Activated T-cell treated with anti-CD3 and anti-CD28 coated beads for 24 hours (primary cell): ENCODE measurements at places on chromosomes 16 and 17.

DNA sequence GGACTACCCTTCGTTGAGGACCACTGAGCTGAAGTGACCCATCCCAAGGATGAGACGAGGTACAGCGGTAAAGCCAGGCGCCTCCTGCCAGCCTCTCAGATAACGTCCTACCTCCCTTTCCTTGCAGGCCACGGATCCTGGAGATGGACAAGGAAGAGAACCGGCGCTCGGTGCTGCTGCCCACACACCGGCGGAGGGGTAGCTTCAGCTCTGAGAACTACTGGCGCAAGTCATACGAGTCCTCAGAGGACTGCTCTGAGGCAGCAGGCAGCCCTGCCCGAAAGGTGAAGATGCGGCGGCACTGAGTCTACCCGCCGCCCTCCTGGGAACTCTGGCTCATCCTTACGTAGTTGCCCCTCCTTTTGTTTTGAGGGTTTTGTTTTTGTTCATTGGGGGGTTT is 17.3 kb upstream of the LLGL1 start:
- no peak for DNase-seq

DNA sequence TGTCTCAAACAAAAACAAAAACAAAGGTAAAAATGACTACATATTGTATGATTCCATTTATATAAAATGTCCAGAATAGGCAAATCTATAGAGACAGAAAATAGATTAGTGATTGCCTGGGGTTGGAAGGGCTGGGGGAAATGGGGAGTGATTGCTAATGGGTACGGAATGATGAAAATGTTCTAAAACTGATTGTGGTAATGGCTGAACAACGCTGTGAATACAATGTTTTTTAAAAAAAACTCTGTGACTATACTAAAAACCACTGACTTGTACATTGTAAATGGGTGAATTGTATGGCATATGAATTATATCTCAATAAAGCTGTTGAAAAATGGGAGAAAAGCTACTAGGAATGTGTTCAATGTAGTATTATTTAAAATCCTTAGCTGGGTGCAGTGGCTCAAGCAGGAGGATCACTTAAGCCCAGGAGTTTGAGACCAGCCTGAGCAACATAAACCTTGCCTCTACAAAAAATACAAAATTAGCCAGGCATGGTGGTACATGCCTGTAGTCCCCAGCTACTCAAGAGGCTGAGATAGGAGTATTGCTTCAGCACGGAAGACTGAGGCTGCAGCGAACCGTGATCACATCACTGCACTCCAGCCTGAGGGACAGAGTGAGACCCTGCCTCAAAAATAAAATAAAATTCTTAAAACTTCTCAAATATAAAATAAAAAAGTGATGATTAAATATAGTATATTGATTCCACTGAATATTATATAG is 47.9 kb downstream of the TOM1L2 start:
- no peak for DNase-seq

DNA sequence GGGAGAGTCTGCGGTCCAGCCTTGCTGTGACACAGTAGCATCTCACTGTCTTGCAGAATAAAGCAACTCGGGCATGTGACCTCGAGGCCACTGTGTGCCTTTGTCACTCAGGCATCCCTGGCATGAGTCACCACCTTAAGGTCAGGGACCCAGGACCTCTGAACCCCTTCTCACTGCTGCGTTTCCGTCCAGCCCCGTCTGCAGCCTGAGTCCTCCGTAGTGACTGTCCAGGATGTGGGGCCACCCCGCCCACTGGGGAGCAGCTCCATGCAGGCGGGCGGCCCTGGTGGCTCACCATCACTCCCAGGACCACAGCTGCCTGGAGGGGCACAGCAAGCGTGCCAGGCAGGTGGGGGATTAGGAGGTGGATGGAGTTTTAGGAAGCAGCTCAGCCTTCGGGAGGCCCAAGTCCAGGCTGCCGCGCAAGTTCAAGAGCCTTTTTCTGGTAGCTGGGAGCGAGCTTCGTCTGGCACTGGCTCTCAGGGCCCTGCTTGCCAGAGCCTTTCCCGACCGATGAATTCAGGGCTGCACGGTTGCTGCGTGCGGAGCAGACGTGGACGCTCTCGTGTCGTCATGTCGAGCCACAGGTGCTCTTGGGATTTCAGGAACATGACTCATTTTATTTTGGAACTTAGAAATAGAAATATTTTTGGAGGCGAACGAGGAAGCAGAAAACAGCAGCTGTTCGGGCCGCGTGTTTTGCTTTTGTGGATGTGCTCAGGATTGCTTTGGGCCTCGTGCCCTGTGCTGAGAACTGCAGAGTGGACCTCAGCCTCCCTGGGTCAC is 16.8 kb downstream of the KCTD5 start:
- DNase-seq, result no peak

- no peak for DNase-seq
Observed at GRCh38 chr17:77099997-77100396, 40.8 kb upstream of the SEC14L1 start.

DNA sequence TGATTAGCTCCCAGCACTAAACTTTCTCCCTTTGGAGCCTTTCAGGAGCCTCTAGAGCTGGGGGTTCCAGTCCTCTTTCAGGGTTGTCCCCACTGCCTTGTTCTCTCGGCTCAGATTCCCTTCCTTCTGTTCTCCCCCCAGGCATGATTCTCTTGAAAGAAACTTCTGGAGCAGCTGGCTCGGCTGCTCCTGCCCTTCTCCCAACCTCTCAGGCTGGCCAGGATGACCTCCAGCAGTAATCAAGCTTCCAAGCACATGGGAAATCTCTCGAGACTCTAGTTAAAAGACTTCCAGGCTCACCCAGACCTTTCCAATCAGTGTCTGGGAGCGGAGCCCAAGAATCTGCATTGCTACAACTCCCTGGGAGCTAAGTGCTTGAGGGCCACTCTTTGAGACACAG is 3.6 kb downstream of the SDK2 start:
- DNase-seq, result no peak

DNA sequence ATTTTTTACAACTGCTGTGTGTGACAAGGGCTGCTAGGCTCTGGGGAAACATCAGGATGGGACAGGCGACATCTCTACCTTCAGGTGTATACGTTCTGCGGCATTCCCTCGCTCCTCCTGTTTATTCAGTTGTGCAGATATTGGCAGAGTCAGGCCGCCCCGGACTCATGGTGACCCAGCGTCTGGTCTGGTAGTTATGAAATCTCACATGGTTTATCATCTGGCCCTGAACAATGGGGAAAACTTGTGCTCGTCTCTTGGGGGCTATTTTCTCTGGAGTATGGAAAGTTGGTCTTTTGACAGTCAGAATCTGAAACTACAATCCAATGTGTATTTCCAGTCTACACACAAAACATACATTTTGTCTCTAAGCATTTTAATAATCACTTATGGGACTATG is 3.3 kb downstream of the MARCHF10 start:
- no peak for DNase-seq

- no peak for DNase-seq
Observed at GRCh38 chr16:17638134-17638533, 167.4 kb upstream of the XYLT1 start.

- peak; percentile 87 for DNase-seq
Observed at GRCh38 chr16:48385253-48386150, at the start of gene SIAH1. TSS of gene SIAH1 (minus strand) at chr16:48385413. CDS start at chr16:48362428, 22,985 bp downstream.

GRCh38 chr16:54430491-54431030 is 144.0 kb upstream of the IRX3 start:
- no peak for DNase-seq

- no peak for DNase-seq
Observed at GRCh38 chr16:54546521-54546920, 259.9 kb upstream of the IRX3 start.

- DNase-seq, result no peak
Observed at GRCh38 chr16:9203956-9204355, 112.5 kb downstream of the HAPSTR1 start.

GRCh38 chr16:28913946-28914724 is 10.9 kb downstream of the RABEP2 start:
- DNase-seq, result no peak

GRCh38 chr17:4607261-4607741 is 23.0 kb downstream of the SMTNL2 start:
- no peak for DNase-seq

DNA sequence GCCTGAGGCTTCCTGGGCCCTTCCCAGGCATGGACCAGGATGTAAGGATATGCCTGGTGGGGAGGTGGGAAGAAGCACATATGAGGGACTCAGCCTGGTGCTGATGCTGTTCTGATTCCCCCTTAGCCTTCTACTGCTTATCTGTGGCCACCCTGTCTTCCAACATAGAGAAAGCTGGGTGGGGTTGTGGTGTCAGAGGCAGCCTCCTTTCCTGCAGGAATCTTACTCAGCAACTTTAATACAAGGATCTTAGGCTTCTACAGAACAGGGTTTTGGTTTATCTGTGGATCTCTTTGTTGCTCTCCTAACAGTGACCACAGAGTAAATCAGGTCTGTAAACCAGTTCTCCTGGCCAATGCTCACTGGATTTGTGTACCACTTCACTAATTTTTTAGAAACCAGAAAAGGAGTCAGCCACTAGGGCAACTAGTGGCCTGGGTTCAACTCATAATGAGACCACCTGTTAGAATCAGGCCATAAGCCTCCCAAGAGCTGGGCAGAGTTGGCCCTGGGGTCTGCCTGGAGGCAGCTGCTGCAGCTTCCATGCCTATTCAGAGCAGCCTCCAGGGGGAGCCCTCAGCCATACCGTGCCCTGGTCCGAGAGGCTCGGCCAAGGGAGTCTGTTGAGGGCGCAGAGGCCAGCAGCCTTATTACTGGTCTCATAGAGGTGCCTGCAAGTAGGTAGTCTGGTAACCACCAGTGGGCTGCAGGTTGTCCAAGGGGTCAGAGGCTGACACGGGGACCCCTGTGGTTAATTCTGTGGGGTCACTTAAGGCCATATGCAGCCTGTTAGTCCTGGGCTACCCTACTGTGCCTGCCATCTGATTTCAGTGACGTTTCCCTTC is 7.1 kb downstream of the HAS3 start:
- peak; percentile 31 for DNase-seq

- no peak for DNase-seq
Observed at GRCh38 chr17:5675625-5676421, 91.5 kb upstream of the NLRP1 start.

DNA sequence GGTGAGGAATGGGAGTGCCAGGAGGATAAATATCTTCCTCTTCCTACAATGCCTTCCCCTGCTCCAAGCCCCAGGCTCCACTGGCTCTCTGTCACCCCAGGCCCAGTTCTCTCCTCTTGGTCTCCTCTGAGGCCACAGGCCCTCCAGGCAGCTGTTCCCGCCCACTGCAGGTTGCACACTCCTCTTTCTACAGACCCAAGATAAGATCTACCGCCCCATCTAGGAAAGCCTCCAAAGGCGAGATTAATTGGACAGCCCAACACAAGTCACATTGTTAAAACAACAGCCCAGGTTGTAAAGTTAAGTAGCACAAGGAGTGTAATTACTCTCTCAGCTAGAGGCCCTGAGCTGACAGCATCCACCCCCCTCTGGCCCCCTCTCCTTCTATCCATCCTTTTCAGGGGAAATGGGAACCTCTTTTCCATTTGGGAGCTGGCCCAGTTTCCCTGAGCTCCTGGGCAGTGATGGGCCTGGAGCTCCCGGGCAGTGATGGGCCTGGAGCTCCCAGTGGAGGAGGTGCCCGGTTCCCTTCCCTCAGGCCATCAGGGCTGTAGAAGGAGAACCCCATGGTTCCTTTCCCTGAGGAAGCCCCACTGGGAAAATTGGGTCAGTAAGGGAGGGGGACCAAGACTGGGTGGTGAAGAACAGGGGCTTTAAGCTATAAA is 7.3 kb downstream of the DLX4 start:
- DNase-seq, result no peak

GRCh38 chr17:52035336-52035915 is 123.1 kb downstream of the CA10 start:
- DNase-seq, result no peak

DNA sequence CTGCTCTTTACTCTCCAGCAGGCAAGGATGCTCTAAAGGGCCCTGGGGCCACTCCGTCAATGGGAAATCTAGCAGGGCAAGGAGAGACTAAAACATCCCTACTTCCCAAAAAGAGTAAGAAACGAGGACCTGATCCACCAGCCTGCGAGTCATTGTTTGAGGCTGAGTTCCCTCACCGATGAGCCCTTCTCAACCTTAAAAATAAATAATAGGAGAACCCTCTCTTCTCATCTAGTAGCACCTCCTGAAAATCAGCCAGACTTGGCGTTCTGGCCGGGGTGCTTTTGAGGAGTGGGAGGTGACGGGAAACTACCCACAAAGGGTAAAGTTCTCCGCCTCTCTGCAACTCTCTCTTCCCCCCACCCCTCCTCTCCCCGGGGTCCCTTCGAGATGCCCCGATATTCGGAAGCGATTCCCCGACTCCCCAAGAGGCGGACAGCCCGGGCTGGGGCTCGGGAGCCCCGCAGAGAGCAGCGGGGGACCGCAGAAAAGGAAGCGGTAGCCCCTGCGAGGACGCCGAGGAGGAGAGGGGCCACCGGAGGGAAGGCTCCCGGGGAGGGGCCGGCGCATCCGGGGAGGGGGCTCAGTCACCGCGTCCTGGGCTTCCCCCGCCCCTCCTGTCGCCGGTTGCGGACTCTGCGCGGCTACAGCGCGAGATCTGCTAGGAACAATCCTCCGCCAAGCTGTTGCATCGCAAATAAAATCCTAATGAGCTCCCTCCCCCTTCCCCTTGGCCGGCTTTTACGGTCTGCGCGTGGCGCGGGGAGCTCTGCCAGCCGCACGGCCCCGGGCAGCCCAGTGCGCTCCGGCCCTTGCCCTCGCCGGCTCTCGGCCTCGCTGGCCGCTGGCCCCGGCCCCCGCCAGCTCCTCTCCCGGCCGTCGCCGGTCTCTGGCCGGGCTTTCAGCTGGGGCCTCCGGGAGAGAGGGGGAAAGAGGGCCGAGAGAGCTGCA is 1.3 kb downstream of the HOXB9 start:
- DNase-seq, result no peak

GRCh38 chr17:73099511-73099910 is 7.0 kb upstream of the SLC39A11 start:
- no peak for DNase-seq

GRCh38 chr16:30958175-30959079 is 873 bp downstream of the SETD1A start:
- DNase-seq, result no peak

DNA sequence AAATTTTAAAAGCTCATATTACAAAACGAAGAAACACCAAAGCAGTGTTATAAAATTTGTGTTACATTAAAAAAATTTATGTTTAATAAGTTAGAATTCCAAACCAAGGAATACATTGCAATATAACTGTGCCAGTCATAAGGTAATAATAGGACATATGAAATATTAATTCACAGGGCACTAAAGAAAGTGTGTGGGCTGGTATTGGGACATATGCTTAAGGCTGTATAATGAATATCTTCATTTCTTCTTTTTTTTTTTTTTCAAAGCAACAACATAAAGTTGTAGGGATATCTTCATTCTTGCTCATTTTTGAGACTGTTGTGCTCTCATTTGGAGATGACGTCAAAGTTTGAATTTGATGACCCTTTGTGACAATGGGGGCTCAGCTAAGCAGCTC is 17.5 kb upstream of the FBXO47 start:
- DNase-seq, result no peak

- no peak for DNase-seq
Observed at GRCh38 chr16:83842291-83842690, 34.5 kb downstream of the HSBP1 start.

- no peak for DNase-seq
Observed at GRCh38 chr16:29708917-29709600, 30.1 kb downstream of the QPRT start.

- DNase-seq, result no peak
Observed at GRCh38 chr17:50604513-50604912, 30.2 kb upstream of the ABCC3 start.
